ENCODE measurements at places on chromosomes 12 and 14. TPM values are rescaled to one million over a fixed set of nuclear protein-coding genes. Genes with fewer than 3 reads are reported as not detected.

The MIP gene
- not detected for total RNA-seq

The SLC22A17 gene
- 3.3 TPM for total RNA-seq

The CRADD gene
- 22.5 TPM for total RNA-seq

The PPP1R36 gene
- total RNA-seq, result 2.3 TPM

The EID3 gene
- total RNA-seq, result 7.3 TPM

The KRT3 gene
- not detected for total RNA-seq

The STXBP6 gene
- 11.7 TPM for total RNA-seq

The SART3 gene
- total RNA-seq, result 52.6 TPM

The FUT8 gene
- 33.3 TPM for total RNA-seq

The OR6C2 gene
- not detected for total RNA-seq

The CMA1 gene
- total RNA-seq, result 0.98 TPM

The EIF2B1 gene
- total RNA-seq, result 57.6 TPM

The USP44 gene
- total RNA-seq, result 1.3 TPM

The SLC8A3 gene
- total RNA-seq, result 0.98 TPM

The GPR65 gene
- 2.4 TPM for total RNA-seq
